Chondrocyte (in vitro differentiated cells): ENCODE measurements at places on chromosomes 1 and 21.

GRCh38 chr1:37741662-37742061 lies 23.3 kb downstream of the EPHA10 start:
- DNase-seq, result no peak

- no peak for DNase-seq
Measured at GRCh38 chr1:149879556-149879955, 19.8 kb upstream of the BOLA1 start.

GRCh38 chr1:222680080-222680479 lies 32.2 kb downstream of the AIDA start:
- no peak for DNase-seq

DNA sequence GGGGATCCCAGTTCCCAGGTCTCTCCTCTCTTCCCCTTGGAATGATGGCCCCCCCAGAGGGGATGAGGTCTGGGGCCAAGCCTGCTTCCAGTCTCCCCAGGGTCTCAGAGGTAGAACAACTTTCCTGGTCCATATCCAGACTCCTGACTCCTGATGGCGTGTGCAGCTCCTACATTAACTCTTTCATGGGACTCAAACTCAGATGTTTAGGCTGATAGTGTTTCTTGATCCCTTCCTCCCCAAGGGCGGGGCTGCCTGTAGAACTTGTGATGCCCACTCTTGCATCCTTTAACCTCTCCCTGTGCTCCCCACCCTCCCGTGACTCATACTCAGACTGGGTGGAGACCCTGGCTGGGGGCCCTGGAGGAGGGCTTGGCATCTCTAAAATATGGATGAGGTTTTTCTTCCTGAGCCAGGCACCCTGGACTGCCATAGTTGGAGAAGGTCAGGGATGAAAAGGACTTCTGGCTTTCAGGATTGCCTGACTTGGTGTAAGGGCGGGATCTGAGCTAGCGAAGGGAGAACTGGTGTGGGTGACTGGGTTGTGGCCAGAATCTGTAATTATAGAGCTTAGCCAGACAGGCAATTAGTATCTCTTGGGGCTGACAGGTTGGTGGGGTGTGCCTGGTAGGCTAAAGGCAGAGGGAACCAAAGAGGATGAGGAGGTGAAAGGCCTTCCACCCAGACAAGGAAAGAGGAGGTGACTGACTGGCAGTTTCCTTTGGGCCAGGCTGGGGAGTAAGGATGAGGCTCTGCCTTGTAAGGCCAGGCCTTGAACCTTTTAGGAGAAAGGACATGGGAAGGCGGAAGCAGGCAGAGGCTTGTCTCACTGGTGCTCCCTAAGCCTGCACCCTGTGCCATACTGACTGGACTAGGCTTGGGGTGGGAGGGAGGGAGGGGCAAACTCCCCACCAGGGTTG lies 1.5 kb downstream of the ATP8B2 start:
- no peak for DNase-seq

- no peak for DNase-seq
Measured at GRCh38 chr1:206579747-206580437, 32.4 kb downstream of the EIF2D start.
